HFFc6 (cell line): ENCODE measurements at places on chromosomes 4 and X.
A peak's percentile ranks its signal among the peaks of the same experiment; 100 is the strongest.

- DNase-seq = peak; percentile 35
Measured at GRCh38 chr4:174318829-174319764, 35.4 kb downstream of the CEP44 start.

- no peak for DNase-seq
Measured at GRCh38 chrX:77922787-77923186, 12.3 kb downstream of the ATP7A start.

GRCh38 chrX:17425551-17425950 lies 50.6 kb downstream of the NHS start:
- no peak for DNase-seq

GRCh38 chrX:111492085-111492484 lies 19.4 kb upstream of the SERTM2 start:
- no peak for DNase-seq

DNA sequence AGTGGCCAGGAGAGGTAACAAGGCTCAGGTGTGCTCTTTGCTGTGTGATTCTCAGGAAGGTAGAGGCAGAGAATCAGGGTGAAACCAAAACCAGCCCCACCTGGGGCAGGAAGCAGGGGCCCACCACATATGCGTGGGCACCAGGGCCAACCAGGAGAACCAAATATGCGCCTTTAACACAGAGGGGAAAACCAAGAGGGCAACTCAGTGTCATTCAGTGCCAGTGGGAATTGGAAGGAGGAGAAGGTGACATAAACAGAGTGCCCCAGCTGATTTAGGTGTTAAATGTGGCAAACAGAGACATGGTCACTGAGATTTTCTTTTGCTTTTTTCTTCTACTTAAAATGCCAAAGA lies 106.8 kb upstream of the MAMLD1 start:
- no peak for DNase-seq

- DNase-seq = no peak
Measured at GRCh38 chr4:115711575-115711974, 598.2 kb upstream of the NDST4 start.

DNA sequence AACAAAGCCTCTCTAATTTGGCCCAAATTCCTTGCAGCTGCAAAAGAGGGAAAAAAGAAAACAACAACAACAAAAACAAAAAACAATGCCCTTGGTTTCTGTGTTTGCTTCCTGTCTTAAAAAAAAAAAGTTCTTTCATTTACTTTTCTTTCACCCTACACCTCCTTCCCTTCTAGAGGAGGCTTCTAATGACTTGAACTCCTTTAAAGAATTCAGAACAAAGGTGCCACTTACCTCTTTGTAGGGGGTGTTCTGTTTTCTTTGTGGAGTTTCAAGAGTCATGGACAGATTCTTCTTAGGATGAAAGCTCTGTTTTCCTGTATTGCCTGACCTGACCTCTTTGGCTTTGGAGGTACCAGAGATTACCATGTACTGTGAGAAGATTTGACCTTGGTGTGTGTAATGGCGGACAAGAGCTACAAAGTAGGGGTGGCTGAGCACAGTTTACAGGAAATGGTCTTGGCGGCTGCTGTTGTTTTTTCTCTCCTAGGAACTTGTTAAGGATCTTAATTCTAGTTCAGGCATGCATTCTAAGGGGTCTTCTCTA lies 72.4 kb upstream of the S100G start:
- no peak for DNase-seq

GRCh38 chr4:34854451-34854850 lies 1389.9 kb downstream of the ARAP2 start:
- DNase-seq = no peak

- DNase-seq = no peak
Measured at GRCh38 chrX:142312591-142312990, 107.5 kb upstream of the MAGEC2 start.

- peak; percentile 31 for DNase-seq
Measured at GRCh38 chr4:165537028-165537648, 158.3 kb downstream of the CPE start.

- DNase-seq = no peak
Measured at GRCh38 chrX:107470971-107471370, 21.5 kb downstream of the FRMPD3 start.

- DNase-seq = no peak
Measured at GRCh38 chr4:15148691-15149090, 146.4 kb downstream of the CPEB2 start.

DNA sequence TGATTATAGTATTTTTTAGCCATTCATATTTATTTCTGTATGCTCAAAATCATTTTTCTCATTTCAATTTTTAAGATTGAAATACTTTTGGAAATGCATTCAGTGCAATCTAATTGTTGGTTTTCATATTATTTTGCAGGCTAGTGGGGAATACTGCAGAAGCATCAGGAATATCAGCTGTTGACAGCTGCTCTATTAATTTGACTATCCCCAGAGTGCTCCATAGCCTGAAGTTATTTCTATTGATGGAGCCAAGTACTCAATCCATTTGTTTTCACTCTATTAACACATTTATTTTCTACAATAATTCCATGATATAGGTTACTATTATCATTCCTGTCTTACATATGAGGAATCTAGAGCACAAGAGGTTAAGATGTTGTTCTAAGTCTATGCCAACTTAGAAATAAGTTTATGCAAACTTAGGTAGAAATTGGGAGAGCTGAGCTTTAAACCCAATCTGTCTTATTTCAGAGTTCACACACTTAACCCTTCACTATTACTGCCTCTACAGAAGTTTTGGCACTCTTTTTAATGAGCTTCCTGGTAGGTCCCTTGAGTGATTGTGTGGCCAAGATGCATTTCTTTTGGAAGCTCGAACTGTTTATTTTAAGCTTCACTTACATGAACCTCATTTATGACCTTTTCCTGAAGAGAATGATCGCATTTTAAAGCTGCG lies 65.6 kb upstream of the PCDH18 start:
- DNase-seq = no peak

DNA sequence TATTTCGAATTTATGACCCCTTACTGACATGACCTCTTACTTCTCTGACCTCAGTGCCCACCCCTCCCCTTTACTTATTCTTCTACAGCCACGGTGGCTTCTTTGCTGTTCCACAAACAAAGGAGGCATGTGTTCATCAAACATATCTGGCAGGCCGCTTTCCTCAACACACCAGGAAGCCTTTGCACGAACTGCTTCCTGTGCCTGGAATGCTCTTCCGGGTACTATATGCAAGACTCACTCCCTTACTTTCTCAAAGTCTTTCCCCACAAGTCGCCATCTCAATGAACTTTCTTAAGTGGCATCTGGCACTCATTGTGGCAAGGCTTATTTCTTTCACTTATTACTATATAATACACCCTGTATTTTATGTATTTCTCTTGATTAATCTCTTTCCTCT lies 351.5 kb upstream of the DDX53 start:
- no peak for DNase-seq

GRCh38 chrX:117532339-117532738 lies 584.3 kb downstream of the KLHL13 start:
- no peak for DNase-seq

DNA sequence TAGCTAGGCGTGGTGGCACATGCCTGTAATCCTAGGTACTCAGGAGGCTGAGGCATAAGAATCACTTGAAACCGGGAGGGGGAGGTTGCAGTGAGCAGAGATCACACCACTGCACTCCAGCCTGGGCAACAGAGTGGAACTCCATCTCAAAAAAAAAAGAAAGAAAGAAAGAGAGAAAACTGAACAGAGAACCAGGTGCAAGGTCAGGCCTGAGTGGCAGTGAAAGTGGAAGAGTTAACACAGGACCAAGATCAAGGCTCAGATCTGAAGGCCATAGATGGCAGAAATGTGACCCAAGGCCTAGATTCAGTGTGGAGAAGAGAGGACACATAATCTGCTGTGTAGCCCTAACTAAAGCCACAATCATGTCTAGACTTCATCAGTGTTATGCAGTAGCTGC lies 4.9 kb upstream of the ZNF630 start:
- no peak for DNase-seq

- DNase-seq = no peak
Measured at GRCh38 chrX:41344053-41344452, 10.1 kb downstream of the DDX3X start.

DNA sequence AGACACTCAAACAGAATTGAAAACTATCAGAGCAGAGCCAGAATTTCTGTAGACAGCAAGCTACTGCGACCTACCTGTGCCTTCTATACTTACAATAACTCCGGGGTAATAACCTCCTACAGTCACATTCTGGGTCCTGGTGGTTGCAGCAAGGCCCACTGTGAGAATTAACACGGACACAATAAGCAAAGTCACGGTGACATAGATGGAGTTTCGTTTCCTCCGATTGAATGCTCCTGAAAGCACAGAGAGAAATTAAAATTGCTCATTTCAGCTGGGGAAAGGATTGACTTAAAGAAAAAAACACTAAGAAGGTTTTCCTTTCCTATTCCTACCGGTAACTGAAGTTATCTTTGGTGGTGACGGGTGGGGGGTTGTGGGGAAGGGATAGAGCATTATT lies 7.0 kb downstream of the TMEM255A start:
- no peak for DNase-seq

DNA sequence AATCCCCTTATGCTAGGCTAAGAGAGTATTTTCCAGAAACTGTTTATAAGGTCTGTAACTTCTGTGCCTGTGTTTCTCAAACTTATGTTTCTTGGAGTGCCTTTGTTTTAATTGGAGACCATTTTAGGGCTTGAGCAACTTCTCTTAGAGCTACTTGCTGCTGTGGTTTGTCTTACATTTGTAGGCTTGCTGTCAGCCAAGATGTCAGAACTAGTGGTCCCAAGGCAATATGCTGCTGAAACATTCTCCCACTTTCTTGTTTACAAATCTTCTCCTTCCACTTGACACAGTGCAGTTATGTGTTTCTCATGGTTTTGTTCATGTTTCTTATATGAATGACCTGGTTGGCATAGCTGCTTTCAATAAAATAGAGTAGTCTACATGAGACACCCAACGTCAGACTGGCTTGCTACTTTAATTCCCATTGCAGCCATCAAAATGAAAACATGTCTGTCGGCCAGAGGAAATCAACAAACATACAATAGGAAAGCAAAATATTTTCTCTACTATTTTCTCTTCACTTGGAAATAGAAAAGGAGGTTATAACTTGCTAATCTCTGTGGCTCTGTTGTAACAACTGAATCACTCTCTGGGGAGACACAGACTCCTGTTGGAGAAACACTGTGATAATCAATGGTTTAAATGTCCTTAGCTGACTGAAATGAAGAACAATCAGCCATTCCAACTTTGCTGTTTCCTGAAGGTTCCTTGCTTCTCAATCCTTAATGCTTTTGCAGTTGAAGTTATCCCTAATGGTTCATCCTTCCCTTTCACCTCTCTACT lies 426.4 kb downstream of the PDGFC start:
- no peak for DNase-seq

- DNase-seq = no peak
Measured at GRCh38 chr4:149634368-149634767, 181.3 kb downstream of the IQCM start.

DNA sequence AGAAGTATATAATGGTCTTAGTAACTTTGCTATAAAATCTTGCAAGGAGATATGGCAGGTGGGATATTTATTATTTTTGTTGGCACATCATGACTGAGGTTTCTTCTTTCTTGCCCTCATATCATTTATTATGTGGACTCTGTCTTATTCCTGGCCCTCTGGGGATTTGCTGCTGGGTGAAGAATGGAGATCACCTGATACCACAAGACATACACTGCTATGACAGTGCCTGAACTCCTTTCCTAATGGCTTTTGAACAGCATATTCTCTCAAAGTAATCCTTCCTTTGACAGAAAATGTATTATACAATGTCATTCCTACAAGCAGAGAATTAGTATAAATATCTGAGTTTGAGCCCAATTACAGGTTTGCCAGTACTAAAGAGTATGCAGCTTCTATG lies 22.0 kb upstream of the ADGRA3 start:
- DNase-seq = no peak

- peak; percentile 36 for DNase-seq
Measured at GRCh38 chrX:72268597-72269365, 8.3 kb downstream of the RPS4X start.

- DNase-seq = peak; percentile 43
Measured at GRCh38 chr4:159070742-159071141, 32.1 kb upstream of the RAPGEF2 start.

GRCh38 chr4:184448821-184449220 lies 25.5 kb downstream of the IRF2 start:
- peak; percentile 53 for DNase-seq

- DNase-seq = no peak
Measured at GRCh38 chr4:98997166-98997565, 1.6 kb downstream of the METAP1 start.

- no peak for DNase-seq
Measured at GRCh38 chrX:44162964-44163475, 180.5 kb downstream of the EFHC2 start.

GRCh38 chr4:24044610-24045589 lies 155.1 kb upstream of the PPARGC1A start:
- DNase-seq = no peak

- no peak for DNase-seq
Measured at GRCh38 chrX:130987241-130987640, 70.9 kb upstream of the ARHGAP36 start.

DNA sequence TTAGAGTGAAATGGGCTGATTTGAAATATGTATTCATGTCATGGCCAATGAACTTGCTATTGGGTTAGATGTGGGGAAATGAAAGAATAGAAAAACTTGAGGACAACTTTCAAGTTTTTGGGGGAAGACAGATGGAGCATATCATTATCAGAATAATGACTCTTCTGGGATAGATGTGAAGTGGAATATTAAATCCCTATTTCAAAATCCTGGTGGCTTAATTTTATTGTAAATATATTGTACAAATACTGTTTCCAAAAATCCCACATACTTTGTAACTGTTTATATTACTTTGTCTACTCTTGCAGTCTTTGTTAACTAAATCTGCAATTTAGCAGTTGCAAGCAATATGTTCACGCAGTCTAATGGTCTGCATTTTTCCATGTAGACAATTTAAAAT lies 35.9 kb upstream of the FBXW7 start:
- no peak for DNase-seq

DNA sequence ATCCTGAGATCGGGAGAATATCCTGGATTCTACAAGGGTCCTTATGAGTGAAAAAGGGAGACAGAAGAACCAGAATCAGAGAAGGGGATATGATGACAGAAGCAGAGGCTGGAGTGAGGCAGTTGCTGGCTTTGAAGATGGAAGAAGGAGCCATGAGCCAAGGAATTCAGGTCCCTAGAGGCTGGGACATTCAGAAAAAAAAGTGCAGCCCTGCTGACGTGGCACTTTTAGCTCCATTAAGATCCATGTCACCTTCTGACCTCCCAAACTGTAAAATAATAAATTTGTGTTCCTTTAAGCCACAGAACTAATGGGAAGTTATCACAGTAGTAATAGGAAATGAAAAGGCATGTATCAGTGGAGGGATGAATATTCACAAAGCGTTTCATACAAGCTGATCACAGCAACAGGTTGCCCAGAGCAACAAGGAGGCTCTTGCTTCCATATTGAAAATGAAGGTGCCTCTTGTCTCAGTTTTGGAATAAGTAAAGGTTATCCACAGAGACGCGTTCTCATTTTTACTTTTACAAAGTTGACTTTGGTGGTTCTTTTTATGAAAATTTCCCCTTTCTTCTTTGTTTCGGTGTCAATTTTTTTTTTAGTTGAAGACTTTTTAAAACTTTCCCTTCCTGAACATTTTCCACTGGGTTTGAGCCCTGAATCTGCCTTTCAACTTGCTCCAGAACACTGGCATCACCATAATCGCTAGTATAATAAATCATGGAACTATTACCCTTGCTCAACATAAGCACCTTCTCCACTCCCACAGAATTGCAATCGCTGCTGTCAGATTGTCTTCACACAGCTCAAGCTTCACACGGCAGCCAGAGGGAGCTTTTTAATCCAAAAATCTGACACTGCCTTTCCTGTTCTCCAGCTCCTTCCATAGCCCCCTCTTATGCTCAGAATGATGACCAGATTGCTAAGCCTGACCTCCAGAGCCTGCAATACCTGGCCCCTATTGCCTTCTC lies 127.6 kb upstream of the RBPJ start:
- no peak for DNase-seq
